ENCODE measurements at places on chromosomes 7 and 10.

GRCh38 chr10:117391436-117392205, 16.4 kb upstream of the PDZD8 start:
- DNase-seq, result no peak

DNA sequence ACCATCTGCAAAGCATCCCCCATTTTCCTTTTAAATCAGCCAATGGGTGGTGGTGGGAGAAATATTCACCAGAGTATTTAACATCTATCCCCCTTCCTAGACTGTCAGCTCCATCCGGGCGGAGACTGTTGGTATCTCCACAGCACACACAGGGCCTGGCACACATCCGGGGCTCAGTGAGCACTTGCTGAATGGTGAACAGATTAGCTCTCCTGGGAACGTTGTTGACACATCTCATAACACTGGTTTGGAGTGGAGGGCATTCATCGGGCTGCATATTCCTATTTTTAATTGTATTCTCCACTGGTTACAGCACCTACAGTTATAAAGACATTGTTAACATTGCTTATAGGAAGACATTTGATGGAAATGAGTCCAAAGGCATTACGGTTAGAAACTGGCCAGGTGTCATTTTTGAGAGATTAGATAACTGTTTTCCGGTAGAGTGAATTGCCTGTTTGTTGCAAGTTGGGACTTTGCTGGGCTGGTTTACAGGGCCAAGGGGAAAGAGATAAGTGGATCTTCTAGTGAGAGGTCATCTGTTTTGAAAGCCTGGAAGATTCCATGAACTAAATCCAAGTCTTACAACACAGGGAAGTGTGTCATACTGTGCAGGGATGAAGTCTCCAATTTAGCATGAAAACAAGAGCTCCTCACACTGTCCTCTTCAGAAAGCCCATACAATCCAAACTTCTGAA, 101.8 kb downstream of the EGFR start:
- no peak for DNase-seq

DNA sequence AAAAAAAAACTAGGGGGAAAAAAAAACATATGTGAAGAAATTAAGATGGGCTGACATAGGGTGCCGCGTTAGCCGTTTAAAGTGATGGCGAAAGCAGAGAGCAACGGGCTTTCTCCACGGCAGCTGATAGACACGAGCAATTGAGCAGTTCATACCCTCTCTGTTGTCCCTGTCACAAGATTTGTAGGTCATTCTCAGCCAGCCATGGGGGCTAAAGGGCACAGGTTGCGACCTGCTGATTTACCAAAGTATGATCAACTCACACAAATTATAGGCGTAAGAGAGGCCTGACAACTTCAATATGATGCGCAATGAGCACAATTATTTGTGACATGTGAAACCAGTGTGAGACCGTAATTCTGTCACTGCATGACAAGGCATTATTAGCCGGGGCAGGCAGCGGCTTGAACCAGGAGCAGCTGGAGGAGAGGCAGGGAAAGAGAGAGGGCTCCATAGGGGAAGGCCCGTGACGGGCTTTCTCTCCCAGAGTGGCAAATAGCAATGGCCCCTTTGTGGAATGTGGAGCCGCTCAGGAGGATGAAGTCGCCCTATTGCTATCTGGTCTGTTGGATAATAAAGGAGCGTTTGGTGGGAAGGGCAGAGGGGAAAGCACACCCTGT, 195.1 kb upstream of the HABP2 start:
- no peak for DNase-seq

- DNase-seq, result no peak
Observed at GRCh38 chr7:27901028-27901760, 161.2 kb downstream of the TAX1BP1 start.

DNA sequence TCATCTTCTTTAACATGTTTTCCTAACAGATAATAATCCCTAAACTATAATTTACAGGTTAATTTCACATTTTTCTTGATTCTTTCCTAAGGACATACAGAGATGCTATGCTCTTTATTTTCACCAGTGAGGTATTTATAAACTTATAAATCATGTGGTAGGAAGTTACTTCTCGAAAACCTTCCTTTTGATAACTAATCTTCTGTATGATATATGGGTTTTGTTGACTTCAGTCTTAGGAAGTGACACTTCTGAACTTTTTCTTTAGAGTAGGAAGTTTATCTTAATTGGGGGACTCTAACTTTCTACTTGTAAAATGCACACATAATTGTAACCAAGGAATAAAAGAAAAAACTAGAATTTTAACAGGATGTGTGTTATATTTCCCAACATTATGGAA, 9.8 kb upstream of the PNPLA8 start:
- DNase-seq, result no peak

GRCh38 chr10:59342000-59342399, 20.3 kb downstream of the FAM13C start:
- no peak for DNase-seq

DNA sequence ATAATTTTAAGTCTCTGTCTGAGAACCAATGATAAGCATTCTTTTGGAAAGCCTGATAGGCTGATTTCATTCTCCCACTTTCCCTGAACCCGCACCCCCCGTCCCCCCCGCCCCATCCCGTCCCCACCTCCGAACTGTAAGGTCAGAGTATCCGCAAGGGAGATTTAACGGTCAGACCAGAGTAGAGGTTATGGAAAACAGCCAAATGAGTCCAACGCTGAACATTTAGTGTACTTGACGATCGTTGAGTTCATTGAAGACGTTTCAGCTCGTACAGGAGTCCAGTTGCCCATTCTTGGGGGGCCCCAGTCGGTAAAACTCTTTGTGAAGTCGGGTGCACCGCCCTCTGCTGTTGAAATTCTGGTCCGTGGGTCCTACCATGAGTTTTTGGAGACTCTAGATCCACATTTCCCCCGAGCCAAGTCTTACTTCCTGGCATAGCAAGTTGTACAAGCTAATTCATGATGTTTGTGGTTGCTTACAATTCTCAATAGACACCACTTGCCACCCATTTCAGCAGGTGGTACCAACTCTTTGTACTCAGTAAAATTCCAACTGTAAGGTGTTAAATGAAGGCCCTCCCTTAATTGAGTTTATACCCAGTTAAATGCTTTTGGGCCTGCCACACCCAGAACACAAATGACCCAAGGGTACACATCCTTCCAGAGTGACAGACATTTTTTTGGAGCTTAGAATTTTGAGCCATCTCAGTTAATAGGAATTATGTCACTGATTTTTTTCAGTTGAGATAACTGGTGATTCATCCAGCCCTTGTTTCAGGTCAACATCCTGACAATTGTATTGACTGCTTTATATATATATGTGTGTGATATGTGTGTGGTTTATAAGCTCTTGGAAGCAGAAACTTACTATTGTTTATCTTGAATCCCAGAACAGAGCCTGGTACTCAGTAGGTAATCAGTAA, 1.2 kb downstream of the MARCHF5 start:
- DNase-seq, result no peak

- no peak for DNase-seq
Observed at GRCh38 chr10:111873041-111873440, 310.5 kb downstream of the GPAM start.

DNA sequence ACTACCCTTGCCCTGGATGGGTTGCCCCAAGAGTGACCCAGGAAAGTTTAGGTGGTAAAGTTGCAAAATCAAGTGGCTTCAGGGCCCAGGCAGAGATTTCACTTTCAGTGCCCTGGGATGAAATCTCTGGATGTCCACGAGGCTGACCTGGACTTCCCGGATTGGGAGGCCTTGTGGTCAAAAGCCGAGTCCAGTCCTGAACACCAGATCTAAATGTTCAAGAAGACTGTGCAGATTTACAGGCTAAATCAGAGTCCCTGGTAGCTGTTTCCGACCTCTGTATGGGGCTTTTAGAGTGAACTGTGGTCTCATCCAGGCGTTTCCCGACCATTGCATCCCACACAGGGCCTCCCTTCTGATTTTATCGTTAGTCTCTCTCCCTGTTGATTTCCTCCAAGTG, 95.3 kb downstream of the WDR11 start:
- DNase-seq, result no peak

GRCh38 chr7:22577470-22578001, 77.5 kb upstream of the STEAP1B start:
- DNase-seq, result no peak

- no peak for DNase-seq
Observed at GRCh38 chr10:122265896-122266295, 5.2 kb upstream of the BTBD16 start.

DNA sequence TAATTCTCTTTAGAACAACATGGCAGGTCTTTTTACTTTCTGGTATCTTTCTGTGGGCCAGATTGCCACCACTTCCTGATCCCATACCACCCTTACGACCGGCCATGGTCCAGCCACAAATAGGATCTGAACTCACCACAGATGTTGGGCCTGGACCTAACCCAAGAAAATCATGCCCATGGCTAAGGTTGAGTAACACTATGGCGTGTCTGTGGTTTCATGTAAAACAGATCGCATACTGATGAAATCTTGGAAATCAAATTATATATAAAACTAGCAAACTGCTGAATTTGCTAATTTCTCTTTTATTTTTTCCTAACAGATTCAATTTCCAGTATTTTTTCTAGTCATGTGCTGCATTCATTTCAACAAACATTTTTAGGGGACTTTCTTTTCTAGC, 77.2 kb downstream of the CH25H start:
- no peak for DNase-seq

- no peak for DNase-seq
Observed at GRCh38 chr10:123004298-123004697, 4.3 kb downstream of the IKZF5 start.

DNA sequence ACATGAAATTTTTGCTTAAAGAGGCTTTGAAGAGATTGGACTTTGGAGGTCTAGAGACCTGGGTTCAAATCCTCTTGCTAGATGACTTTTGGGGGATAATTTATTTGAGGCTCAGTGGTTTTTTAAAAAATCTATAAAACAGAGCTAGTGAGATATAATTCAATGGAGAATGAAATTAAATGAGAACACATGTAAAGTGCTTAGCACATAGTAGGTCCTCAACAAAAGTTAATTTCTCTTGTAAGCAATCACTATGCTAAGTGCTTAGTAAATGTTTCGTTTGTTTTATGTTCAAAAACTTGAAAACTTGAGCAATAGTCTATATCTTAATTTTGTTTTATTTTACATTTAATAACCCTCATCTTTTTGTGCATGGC, 64.8 kb downstream of the LRMDA start:
- DNase-seq, result no peak

- no peak for DNase-seq
Observed at GRCh38 chr7:77954773-77955555, 156.4 kb downstream of the PHTF2 start.

DNA sequence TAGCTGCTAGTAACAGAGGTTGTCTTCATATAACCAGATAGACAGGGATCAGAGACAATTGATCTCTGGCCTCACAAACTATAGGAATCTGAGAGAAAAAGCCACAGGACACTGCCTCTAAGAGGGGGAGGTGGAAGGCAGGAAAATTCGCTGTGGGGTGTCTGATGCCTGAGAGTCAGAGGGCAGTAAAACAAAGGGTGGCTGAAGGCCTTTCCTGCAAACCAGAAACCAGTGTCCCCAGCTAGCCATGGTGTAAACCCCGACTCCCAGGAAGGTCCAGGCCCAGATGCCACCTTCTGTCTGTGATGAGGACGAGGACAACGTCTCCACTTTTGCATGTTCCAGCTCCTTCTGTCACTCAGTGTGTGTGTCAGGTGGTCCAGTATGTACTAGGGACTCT, 215.1 kb downstream of the ADARB2 start:
- DNase-seq, result no peak

DNA sequence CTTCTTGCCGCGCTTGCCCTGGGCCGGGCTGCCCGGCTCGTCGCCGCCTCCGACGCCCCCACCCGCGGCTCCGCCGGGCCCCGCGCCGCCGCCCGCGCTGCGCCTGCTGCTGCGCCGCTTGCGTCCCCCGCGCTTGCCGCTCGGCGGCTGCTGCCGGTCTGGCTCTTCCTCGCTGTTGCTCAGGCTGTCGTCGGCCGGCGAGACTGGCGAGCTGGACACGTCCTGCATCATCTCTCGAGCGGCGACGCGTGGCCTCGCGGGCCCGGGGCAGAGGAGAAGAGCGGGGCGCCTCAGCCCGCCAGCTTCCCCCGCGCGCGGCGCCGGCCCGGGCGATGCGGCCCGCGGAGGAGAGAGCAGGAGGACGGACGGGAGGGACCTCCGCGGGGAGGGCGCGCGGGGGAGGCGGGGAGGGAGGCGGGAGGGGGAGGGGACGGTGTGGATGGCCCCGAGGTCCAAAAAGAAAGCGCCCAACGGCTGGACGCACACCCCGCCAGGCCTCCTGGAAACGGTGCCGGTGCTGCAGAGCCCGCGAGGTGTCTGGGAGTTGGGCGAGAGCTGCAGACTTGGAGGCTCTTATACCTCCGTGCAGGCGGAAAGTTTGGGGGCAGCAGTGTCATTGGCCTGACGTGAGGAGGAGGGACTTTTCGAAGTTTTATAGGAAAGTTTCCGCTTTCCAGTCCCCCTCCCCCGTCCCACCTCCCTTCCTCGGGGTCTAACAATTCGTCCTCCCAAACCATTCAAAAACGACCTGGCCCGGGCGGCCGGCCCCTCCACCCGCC, at the start of gene TWIST1:
Gene TWIST1, minus strand, starts transcription at position 546 of the 779 bp plus-strand sequence. Its CDS starts 315 bp downstream, at position 231.
- DNase-seq, result no peak

GRCh38 chr7:122913608-122914007, 27.3 kb upstream of the CADPS2 start:
- no peak for DNase-seq

GRCh38 chr7:151019130-151019447, 5.2 kb downstream of the ATG9B start:
- no peak for DNase-seq

DNA sequence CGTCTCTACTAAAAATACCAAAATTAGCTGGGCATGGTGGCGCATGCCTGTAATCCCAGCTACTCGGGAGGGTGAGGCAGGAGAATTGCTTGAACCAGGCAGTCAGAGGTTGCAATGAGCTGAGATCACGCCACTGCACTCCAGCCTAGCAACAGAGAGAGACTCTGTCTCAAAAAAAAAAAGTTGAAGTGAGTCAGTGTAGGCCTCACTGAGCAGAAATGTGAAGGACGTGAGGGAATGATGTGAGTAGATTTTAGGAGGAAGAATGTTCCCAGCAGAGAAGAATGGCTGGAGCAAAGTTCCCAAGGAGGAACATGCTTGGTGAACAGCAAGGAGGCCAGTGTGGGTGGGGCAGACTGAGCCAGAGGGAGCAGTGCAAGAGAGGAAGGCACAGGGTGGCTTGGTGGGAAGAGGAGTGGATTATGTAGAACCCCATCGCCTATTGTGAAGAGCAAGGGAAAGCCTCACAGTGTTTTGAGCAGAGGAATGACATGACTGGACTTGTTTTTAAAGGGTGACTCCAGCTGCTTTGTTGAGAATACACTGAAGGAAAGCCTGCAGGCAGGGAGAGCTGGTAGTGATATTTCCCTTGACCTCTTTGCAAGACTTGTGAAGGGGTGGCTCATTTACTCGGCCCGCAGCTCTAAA, 708.7 kb downstream of the SUGCT start:
- no peak for DNase-seq

All from cortex of kidney (tissue), 1 donor.